ENCODE measurements at places on chromosomes 12 and 14. TPM values are rescaled to one million over a fixed set of nuclear protein-coding genes. Genes with fewer than 3 reads are reported as not detected.
A peak's percentile ranks its signal among the peaks of the same experiment; 100 is the strongest.

GRCh38 chr12:111215881-111216280, 153.0 kb downstream of the PHETA1 start:
- DNase-seq: no peak

DNA sequence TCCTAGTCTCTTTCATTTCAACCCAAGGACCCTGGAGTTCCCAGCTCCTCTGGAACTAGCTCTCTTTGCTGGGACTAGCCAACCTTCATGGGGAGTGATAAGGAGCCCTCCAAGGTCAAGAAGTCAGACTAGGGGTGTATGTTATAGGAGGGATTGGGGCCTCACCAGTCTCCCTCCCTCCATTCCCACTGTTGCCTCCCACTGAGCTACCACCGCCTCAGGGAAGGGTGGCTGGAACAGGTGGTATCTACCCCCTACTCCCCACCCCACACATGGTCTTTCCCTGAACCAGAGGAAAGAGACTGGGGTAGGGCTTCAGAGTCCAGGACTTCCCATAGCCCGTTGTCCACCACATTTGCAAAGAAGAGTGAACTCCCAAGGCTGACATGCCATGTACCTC, 2.4 kb downstream of the ERBB3 start:
- peak; percentile 15 for DNase-seq

DNA sequence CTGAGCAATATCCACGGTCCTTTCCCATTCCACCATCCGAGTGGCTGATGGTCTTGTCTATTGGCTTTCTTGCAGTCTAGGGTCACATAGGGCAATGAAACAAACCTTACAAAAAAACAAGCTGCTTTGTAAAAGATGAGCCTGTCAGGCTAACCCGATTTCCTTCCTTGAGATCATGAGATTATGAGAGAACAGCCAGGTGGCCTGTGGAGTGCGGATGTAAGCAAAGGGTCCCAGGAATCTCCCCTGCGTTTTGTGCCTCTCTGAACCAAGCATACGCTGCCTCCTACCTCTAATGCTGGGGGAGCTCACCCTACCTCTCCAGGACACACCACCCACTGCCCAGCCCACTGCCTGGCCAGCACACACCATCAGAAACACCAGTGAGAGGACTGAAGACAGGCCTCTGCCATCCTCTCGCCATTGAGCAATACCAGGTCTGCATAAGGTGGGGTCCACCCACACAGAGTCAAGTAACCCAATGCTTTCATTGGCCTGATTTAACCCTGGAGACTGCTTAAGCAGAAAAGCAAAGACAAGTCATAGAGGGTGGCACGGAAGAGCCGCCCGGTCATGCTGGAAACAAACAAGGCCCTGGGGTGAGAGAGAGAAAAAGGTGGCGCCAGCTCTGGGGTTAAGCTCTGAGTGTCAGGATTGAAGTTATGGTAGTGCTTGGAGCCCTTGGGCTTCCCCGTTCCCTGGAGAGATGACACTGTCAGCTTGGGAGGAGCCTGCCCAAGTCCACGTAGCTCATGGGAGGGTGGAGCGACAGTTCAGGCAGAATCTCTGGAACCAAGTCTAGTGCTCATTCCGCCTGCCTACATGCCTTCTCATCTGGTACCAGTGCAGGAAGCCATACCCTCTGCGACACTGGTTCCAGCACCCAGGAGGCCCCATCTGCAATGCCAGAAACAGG, 46.6 kb downstream of the CALM1 start:
- no peak for DNase-seq

DNA sequence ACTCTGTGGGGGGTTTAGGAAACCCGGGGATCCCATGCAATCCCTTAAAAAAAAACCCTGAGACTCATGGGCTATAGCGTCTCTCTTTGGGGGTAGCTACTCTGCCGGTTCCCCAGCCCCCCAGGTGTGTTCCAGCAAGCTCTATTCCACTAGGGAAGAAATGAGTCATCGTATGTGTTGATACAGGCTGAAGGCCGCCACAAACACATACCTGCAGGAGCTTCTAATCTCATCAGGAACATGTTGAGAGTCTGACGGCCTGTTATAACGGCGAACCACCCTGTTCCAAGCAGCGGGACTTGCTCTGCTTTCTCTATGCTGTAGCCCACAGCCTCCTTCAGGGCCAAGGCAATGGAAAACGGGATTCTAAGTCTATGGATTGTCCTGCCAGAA, 977 bp upstream of the KRT5 start:
- DNase-seq: no peak

- DNase-seq: no peak
These were observed 129.3 kb downstream of the ZFP36L1 start for GRCh38 chr14:68663385-68664076.

The IKBIP gene
- total RNA-seq: 3.2 TPM

DNA sequence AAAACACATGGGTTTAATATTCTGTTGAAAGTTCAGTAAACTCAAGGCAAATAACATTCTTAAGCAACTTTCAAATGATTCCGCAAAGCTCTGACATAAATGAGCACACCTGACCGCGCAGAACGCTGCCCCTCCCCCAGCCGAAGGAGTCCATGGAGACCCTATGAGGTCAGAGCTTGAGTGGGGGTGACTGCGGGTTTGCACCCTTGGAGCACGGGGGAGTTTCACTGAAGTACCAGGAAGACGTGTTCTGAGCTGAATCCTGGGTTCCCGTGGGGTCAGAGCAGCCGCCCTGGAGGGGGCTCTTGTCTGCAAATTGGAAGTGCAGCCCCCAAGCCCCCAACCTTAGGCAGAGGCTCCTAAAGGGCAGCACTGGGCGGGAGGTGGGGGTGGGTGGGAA, 324.1 kb upstream of the SFSWAP start:
- no peak for DNase-seq

The CLEC1A gene
- total RNA-seq: 1.6 TPM

The RASSF9 gene
- 4.1 TPM for total RNA-seq

The NINJ2 gene
- total RNA-seq: 33.1 TPM

DNA sequence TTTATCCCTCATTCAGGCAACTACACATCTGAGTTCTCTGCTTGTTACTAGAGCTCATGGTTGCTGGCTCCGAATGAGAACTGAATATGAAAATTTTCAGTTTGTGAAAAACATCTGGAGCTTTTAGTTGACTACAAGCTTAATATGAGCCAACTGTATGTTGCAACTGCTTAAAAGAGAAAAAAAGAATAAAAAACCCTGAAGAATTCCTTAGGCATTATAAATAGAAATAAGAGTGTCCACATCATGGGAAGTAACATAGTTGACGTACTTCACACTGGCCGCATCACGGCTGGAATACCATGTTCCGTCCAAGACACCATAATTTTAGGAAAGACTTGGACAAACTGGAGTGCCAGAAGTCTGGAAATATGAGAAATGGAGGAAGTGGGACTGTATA, 57.9 kb downstream of the PDE3A start:
- peak; percentile 70 for DNase-seq

- peak; percentile 67 for DNase-seq
These were observed 24.4 kb downstream of the PITPNM2 start for GRCh38 chr12:123126294-123127181.

DNA sequence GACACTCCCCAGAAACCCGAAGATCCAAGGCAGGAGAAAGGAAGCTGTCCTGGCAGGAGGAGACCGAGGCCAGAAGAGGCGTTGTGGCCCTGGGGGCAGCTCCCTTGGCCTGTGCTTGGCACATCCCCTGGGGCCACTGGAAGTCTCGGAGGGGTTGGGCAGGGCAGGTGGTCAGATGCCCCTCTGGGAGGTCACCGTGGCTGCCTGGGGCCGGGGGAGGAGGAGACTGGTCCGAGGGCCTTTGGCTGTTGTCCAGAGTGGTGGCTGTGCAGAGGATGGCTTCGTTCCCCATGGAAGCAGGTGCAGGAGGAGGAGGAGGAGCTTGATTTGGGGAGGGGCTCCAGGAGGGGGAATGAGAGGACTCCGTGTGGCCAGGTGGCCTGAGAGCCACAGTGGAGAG, 3.3 kb upstream of the NUDT14 start:
- DNase-seq: no peak

The ADAM21 gene
- total RNA-seq: 0.24 TPM

GRCh38 chr12:77152623-77153193, 87.3 kb upstream of the E2F7 start:
- no peak for DNase-seq

- no peak for DNase-seq
These were observed 96.1 kb upstream of the ANO4 start for GRCh38 chr12:100698518-100698917.

- DNase-seq: no peak
These were observed 113.0 kb downstream of the GLT1D1 start for GRCh38 chr12:128966203-128966810.

The OVCH1 gene
- 0.13 TPM for total RNA-seq

DNA sequence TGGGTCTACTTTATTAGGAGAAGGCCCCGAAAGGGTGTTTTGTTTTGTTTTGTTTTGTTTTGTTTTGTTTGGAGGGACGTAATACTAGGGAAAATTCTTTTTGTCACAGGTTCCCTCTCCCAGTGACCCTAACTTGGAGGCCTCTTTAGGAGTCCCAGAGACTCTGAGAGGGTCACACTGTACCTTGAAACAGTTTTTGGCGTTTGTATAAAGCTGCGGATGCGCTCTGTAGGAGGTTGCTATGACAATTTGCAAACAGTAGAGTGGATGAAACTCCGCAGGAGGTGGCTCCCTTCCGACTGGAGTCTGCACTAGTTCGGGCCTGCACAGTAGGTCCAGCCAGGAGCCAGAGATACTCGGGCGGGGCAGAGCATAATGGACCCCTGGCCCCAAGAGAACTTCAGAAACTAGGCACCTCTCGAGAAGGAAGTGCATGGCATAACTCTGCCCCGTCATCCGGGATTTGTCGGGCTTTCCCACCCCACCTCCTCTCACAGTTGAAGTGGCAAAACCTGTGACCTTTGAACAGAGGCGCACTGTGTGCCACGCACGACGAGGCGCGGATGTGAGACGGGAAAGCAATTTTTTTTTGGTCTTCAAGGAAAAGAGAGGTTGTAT, 1.3 kb upstream of the DYRK2 start:
- DNase-seq: peak; percentile 56

The KRT77 gene
- not detected for total RNA-seq

DNA sequence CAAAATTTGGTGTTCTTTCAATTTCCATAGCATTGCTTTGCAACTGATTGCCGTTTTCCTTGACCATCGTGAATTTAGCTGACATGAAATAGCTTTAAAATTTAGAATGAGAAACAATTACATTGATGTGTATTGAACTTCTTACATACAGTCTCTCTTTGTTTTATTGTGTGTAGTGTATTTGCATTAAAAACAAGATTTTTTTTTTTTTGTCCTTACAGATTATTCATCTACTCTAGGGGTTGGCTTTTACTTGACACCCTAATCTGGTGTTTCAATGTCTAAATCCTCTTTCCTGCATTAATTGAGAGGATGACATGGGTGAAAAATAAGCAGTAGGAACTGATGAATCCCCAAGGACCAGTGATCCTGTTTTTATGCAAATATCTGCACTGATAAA, 20.6 kb downstream of the LIN52 start:
- DNase-seq: no peak

DNA sequence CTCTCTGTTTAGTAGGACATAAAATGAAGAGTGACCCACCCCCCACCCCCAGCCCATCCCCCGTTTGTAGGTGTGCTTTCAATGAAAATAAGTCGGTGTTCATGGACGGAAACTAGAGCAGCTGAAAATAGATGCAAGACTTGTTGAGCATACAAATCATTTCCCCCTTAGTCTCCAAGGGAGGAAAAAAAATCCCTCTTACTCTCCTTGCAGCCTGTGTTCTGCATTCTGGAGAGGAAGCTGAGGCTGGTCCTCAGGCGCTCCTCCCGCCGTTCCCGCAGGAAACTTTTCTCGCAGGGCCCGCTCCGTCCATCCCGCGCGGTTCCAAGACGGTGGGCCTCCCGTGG, 259.0 kb upstream of the E2F7 start:
- no peak for DNase-seq

The RBP5 gene
- total RNA-seq: 0.61 TPM

The ALX1 gene
- 0.36 TPM for total RNA-seq

- DNase-seq: no peak
These were observed 68.9 kb downstream of the EML1 start for GRCh38 chr14:99862136-99862535.

The HOXC12 gene
- not detected for total RNA-seq

DNA sequence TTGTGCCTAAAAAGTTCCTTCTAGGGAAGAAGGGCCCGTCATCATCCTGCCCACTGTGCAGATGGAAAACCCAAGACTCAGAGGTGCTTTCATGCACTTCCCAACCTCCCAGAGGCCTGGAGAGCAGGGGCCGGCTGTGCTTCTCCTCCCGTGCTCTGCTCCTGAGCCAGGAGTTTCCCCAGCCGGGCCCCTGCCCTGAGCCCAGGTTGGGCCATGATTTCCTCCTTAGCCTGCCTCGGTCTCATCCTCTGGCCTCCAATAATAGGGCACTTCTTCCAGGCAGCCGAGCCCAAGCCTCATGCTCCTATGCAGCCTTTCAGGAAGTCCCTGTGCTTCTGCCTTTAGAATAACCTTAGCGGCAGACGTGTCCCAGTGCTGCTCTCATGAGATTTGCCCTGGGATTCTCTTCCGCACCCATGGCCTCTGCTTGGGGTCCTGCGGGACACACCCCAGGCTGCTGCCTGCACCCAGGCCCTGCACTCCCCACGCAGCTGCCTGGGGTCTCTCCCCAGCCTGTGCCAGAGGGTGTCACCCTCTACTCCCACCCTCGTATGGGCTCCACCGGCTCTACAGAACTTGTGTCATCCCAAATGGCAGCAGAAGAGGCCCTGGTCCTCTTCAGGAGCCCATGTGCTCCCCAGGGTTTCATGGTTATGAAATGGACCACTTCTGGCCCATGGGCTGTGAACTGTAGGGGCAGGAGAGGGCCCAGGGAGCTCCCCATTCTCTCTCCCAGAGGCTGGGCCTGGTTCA, 359.3 kb downstream of the ADGRD1 start:
- no peak for DNase-seq

DNA sequence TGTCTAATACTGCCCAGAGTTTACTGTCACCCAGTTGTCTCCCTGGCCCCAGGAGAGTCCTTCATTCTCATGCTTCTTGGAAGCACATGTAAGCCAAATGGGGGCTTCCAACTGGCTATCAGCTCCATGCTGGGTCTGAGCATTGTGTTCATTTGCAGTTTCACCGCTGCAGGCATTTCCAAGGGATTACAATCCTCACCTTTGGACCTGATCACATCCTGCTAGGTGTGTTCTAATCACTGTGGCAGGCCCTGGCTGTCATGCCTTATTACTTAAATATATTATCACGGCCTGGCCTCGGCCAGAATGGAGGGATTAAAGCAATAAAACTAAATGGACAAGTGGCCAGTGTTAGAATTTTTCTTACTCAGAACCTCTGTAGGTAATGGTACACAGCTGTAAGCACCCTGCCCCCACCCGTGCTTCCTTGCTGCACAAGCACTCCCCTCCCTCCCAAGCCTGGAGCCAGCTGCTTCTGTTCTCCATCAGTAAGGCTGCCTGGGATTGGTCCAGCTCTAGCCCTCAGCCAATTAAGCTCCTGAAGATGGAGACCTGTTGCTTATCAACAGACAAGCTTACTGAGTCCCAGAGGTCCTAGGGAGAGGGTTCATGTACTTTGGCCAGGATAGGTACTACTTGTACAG, 175.9 kb upstream of the RBM19 start:
- no peak for DNase-seq

The KCNH3 gene
- total RNA-seq: 0.04 TPM

DNA sequence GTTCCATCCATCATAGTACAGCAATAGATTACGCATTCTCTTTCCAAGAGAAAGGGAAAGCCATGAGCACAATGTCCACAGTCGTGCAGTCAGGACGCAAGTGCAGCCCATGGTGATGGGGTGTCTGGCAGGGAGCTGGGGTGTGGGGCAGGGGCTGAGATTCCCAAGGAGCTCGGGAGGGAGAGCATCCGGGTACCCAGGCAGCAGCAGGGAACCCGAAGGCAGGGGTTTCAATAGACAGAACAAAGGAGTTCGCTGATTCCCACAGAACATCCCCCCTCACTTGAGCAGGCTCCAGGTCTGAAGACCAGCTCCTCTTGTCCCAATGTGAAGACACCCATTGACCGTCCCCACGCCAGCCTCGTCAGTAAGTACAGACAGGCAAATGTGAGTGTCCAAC, 13.5 kb downstream of the ANHX start:
- DNase-seq: no peak
